Ureter (tissue), 1 donor: ENCODE measurements at places on chromosomes 2 and 18. TPM values are rescaled to one million over a fixed set of nuclear protein-coding genes. Genes with fewer than 3 reads are reported as not detected.

Gene RND3
- total RNA-seq: 63.5 TPM

Gene CPO
- not detected for total RNA-seq

Gene EIPR1
- 38.1 TPM for total RNA-seq

Gene RUFY4
- total RNA-seq: 5.6 TPM

Gene HOXD3
- 28.2 TPM for total RNA-seq

Gene ATP8B1
- 171 TPM for total RNA-seq

Gene XDH
- total RNA-seq: 6.6 TPM

Gene OST4
- total RNA-seq: 398 TPM
